ENCODE measurements at places on chromosomes 7 and 10.
A peak's percentile ranks its signal among the peaks of the same experiment; 100 is the strongest.

- no peak for DNase-seq
These were observed 105.5 kb upstream of the ZNF438 start for GRCh38 chr10:31136930-31137885.

DNA sequence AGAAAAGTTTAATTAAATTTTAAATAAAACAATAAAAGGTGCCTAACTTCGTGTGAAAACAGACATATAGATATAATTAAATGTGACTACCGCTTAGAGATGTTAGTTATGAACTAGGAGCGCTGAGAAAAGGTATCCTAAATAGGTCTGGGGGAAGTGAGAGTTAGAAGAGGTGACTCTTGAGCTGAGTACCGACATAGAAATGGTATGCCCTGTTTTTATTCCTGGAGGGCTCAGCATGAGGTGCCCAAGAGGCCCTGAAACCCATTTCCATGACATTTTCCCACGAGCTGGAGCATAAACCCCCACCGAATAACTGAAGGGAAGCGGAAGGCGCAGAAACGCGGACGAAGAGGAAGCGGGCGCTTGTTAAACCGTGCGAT, 433 bp upstream of the STARD3NL start:
- DNase-seq = no peak

DNA sequence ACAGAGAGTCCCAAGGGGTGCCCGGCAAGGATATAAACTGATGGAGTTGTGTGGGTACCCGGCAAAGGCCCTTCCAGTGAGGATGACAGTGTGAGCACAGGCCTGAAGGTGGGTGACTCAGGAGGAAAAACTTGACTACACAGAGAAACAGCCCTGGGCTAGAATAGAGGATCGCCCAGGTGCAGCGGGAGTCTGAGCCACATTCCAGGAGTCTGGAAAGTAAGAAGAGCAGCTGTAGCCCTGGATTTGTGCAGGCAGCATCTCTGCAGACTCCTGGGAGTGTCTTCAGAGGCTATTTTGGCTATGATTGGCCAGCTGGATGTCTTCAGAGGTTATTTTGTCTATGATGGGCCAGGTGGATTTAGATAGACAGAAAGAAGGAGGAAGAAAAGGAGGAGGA, 367.6 kb upstream of the MKI67 start:
- no peak for DNase-seq

DNA sequence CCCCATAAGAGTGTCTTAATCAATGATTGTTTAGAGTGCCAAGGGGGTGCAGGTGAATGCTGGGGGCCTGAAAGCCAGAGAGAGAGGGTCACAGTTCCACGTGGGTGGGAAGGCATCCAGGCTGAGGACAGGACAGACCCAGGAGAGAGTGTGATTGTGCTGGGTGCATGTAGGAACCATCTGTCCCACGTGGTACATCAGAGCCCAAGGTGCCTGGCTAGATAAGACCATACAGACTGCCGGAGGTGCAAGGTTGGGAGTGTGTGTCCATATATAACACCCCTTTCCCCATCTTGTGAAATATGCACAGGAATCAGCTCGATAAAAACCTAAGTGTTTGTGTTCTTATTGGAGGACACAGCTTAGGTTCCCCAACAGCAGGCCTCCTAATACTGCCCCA, 85.5 kb downstream of the WIPF3 start:
- no peak for DNase-seq

- no peak for DNase-seq
These were observed 1.2 kb downstream of the NT5C3A start for GRCh38 chr7:33061282-33061937.

DNA sequence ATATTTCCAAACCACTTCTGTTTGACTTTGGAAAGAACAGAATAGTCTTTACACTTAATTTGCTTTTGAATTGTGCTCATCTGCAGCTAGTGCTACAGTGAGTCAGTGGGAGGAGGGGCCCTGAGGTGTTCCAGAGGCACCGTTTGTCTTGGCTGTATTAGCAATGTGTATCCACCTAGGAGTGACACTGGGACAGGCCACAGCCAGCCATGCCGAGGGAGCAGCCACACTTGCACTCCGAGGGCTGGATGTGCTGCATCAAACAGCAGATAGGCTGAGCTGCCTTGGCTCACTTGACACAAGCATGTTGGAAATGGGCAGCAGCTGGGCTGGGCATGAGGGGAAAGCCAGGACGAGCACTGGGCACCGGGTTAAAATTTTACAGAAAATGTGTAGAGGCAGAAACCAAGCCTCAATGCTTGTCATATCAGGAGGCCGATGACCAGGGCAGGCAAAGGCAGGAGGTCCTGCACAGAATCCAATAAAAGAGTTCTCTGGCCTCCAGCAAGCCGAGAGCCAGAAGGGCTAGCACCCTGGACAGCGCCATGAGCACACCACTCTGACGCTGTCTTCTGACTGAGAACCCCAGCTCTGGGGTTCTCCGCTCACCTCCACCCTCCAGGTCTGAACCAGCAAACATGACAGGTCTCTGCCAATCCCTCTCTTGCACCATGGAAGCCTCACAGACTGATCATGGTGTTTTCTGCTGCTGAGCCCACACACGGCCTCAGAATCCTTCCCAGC, 163.3 kb downstream of the GRID1 start:
- DNase-seq = no peak

- DNase-seq = no peak
These were observed 126.0 kb upstream of the GDF10 start for GRCh38 chr10:47173929-47174442.

- no peak for DNase-seq
These were observed 523 bp upstream of the CDK1 start for GRCh38 chr10:60777696-60778213.

- peak; percentile 58 for DNase-seq
These were observed 982 bp downstream of the SFXN3 start for GRCh38 chr10:101031796-101032636.

- no peak for DNase-seq
These were observed 592.7 kb upstream of the GALNT17 start for GRCh38 chr7:70539205-70539604.

Measured in stimulated activated CD8-positive, alpha-beta memory T cell treated with anti-CD3 and anti-CD28 coated beads, Interleukin-4, amount 100 ng/mL, for 1 hour (primary cell).